CD14-positive monocyte (primary cell): ENCODE measurements at places on chromosomes 3 and 15.

- no peak for DNase-seq
Observed at GRCh38 chr3:4575381-4575780, 82.2 kb downstream of the ITPR1 start.

- no peak for DNase-seq
Observed at GRCh38 chr15:71237456-71238188, 122.4 kb downstream of the THSD4 start.

GRCh38 chr3:150494411-150494977 is 51.8 kb downstream of the SERP1 start:
- DNase-seq = peak; percentile 7

GRCh38 chr15:95894407-95894956 is 436.0 kb upstream of the NR2F2 start:
- DNase-seq = no peak

- no peak for DNase-seq
Observed at GRCh38 chr3:45446706-45447105, 58.3 kb downstream of the LARS2 start.

DNA sequence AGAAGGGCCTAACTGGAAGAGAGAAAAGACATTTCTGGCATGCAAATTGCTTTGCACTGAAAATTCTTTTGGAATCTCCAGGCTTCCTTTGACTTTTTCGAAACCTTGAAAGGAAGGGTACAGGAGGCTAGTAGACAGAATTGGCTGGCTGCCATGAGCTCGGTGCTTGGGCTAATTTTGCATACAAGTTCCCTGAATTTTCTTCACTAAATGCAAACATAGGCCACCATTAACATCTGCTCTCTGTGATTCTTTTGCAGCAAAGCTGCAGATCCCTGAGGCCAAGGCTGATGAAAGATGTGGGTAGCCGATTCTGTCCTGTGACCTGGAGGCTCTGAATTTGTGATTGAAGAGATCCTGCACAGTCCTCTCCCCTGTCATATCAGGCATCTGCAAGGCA is 247.8 kb upstream of the MCTP2 start:
- no peak for DNase-seq

GRCh38 chr3:52245322-52246263 is at the start of gene PPM1M:
Gene PPM1M, plus strand, starts transcription at chr3:52245759. Its CDS starts 66 bp downstream, at chr3:52245825.
- no peak for DNase-seq

GRCh38 chr15:75672646-75673425 is 25.1 kb downstream of the SNX33 start:
- no peak for DNase-seq

- no peak for DNase-seq
Observed at GRCh38 chr15:34374816-34375215, 7.8 kb upstream of the LPCAT4 start.

GRCh38 chr3:189967254-189967865 is 153.3 kb downstream of the P3H2 start:
- DNase-seq = peak; percentile 23

DNA sequence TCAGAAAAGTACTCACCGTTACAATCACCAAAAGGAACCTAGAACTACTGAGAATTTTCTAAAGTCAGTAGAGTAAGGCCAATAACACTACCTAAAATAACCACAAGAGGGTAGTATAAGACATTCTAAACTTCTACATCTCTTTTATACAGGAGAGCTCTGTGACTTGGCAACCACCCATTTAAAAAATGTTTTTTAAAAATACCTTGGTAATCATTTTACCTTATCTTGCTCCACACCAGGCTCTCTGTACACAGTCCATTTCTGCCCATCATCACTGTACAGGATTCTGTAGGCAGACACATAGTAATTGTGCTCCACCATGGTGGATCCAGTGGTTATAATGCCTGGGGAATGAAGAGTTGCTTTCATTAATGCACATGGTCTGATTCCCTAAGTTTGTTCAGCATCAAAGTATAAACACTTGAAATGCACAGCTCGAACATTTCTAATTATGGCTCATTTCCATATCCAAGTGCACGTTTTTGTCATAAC is 54.5 kb downstream of the ST3GAL6 start:
- peak; percentile 52 for DNase-seq

DNA sequence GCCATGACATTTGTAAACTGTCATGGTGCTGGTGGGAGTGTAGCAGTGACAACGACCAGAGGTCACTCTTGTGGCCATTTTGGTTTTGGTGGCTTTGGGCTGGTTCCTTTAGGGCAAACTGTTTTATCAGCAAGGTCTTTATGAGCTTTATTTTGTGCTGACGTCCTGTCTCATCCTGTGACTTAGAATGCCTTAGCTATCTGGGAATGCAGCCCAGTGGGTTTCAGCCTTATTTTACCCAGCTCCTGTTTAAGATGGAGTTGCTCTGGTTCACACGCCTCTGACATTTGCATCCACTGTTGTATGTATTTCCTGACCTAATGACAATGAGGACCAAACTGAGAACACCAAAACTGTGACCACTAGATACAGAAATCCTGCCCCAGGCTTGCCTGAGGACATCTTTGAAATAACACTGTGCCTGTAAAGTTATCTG is 37.6 kb downstream of the RAB8B start:
- DNase-seq = no peak

- peak; percentile 60 for DNase-seq
Observed at GRCh38 chr15:32705446-32705845, 12.4 kb upstream of the GREM1 start.
